NCI-H2107 (cell line): ENCODE measurements at places on chromosomes 1 and 21.

- no peak for DNase-seq
Observed at GRCh38 chr1:96989302-96989701, 267.7 kb downstream of the PTBP2 start.

DNA sequence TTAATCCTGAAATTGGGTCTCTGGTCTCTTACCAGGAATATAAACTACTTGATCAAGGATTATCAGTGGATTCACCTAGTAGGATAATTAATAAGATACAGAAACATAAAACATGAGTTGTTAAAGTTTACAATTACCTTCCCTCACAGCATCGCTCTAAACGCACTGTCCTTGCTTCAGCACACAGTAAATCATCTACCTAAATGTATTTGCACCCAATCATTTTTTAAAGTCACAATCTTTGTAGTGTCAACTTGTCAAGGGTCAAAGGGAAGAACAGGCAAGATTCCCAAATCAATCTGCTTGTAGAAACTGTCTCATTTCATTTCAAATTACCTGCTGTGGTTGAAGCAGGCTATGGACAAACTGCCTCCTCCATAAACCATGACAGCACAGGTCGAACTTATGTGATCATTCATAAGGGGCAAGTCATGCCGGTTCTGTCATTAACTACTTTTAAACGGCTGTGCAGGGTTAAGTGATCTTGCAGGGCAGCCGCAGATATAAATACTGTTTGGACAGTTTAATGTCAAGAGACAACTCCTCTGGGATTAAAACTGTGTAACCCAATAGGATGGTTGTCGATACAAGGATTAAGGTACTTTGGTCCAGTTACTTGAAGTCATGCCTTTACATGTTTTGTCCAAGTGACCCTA, 93.6 kb downstream of the ZNF281 start:
- DNase-seq, result no peak

- DNase-seq, result no peak
Observed at GRCh38 chr21:27487676-27488075, 520.8 kb upstream of the ADAMTS5 start.

DNA sequence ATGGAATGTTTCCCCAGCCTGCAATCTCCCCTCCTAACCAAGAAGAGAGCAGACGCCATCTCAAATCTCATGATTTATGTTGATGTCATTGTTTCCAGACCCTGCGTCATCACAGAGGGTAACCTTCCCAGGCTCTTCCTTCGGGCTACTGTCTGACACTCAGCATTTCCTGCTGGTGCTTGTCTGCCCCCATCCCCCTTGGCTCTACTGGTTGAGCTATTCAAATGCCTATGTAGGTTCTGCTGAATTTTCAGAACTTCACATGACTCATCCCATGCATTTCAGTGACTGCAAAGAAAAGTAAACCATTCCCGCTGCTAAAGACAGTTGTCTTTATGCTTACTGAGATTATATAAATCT, 24.8 kb upstream of the ITPKB start:
- DNase-seq, result no peak

DNA sequence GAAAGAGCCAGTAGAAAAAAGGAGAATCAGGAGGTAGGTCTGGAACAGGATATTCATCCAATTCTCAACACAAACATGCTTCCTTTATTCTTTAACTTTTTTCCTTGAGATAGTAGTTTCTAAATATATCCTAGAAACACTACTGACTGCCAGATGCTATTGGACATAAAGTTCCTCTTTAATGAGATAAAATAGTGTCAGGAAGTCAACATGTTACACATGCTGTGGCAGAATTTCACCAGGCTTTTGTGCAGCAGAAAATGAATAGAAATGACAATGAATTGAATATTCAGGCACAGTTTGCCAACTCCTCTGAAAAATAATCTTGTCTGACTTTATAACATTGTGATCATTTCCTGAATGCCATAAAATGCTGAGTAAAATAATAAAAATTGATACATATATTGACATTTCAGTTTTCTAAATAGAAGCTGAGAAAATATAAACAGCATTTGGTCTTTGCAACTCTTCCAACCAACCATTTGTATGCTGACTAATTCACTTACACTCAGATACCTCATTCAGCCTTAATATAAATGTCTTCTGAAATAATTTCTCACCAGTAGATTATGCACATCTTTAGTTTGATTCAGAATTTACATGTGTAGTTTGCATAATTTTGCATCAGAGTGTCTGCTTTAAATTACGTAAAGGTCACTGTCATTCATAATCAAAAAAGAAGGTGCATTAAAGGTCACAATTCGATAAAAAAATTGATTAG, 486.1 kb upstream of the ADGRL2 start:
- no peak for DNase-seq

GRCh38 chr1:145747398-145748247, 28.3 kb downstream of the CD160 start:
- DNase-seq, result no peak

- DNase-seq, result no peak
Observed at GRCh38 chr1:36658838-36659237, 176.1 kb upstream of the CSF3R start.

DNA sequence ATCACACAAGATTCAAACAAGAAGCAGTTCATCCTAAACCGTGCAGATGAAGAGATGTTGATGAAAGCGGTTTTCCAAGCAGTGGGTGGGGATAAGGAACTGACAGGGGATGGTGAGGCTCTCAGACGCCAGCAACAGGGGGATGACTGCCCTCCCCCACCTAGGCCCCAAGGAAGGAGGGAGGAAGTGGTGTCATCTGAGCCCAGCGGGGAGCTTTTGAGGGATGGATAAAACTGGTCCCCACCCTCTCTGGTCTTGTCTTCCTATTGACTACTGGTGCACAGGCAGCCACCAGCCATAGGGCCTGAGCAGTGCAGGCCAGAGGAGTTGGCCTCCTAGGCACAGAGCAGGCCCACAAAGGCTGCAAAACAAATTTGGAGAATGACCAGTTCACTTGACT, 175.5 kb downstream of the HUNK start:
- no peak for DNase-seq

DNA sequence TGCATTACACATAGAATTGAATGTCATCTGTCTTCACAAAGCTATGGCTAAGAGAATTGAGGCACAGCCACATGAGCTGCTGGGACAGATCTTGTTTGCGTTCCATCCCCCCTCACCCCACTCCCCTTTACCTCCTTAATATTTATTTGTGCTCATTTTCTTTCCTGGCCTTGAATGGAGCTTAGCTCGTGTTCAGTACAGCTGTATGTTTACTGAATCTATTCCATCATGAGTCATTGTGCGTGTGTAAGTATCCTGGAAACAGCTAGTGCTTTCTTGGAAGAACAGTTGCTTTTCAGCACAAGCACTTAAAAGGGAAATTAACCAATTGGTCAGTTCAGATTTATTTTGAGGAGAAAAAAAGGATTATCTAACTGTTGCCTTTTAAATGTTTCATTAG, 14.7 kb downstream of the PROX1 start:
- peak; percentile 83 for DNase-seq

DNA sequence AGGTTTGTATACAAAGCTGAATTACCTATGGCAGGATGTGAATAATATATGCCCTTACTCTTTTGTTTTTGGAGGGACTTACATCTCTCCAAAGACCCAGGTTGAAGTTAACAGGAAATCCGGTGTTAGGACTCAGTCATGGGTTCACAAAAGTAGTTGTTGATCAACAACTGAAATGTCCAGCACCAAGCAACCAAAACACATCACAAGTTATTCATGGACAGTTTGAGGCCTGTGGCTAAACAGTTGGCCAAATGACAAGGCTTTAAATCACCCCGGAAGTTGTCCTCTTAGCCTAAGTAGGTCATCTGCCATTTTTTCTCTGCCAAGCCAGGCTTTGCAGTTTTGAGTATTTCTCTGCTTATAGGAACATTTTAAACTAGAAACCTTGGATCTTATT, 89.9 kb downstream of the CD247 start:
- no peak for DNase-seq

DNA sequence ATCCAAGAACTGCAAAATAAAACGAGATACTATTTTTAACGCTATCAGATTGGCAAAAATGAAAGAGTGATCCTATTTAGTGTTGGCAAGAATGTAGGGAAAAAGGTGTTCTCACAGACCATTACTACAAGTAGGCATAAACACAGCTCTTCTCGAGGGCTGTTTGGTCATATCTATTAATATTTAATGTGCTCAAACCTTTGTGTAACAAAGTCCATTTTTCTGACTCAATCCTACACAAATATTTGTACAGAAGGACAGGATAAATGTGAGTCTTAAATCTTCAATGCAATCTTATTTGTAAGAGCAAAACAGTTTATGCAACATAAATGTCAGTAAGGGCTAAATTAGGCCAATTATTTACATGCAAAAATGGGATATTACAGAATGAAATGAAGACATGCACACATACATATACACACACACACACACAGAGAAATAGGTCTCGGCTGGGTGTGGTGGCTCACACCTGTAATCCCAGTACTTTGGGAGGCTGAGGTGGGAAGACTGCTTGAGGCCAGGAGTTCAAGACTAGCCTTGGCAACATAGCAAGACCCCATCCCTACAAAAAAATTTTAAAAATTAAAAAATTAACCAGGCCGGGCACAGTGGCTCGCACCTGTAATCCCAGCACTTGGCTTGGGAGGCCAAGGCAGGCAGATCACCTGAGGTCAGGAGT, 17.7 kb downstream of the DHCR24 start:
- no peak for DNase-seq

DNA sequence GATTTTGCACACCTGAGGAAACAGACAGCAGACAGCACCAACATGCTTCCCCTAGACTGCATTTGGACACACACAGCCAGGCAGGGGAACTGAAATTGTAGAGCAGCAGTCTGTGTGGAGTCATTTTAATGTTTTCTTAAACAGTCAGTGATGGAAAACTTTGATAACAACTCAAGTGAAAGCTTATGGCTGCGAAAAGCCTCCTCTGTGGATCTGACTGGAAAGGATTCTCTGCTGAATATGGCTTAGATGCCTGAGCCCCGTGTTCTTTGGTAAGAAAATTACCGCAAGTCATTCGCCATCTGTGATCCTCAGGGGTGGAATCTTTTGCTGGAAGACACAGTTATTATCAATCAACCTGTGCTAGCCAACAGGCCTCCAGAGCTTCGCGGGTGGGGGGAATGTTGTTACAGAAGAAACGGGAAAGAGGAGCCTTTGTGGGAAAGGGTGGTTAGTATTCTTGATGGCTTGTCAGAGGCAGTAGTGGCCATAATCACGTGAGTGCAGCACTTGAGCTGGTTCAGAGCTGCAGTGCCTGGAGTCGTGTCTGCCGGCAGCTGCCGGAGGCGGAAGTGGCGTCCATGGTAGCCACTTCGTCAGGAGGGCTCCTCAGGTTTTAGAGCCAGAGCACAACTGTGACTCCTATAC, 204.7 kb downstream of the ST6GALNAC3 start:
- DNase-seq, result no peak

DNA sequence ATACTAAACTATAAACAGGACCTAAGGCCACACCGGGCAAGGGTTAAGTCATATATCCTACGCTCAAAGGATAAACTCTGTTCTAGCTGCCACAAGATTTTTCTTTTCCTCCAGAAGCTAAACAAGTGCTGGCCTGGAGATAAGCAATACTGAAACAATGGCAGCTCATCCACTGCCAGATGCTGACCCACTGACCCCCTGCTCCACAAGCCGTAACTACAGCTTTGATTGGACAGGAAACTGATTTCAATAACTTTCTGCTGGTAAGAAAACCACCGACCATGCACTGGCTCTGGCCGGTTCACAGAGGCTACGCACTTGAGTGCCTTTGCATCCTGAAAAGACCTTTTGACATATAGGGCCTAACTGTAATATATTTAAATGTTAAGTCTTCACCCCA, 51.3 kb upstream of the PLA2G2C start:
- no peak for DNase-seq

- no peak for DNase-seq
Observed at GRCh38 chr1:5969168-5969567, 23.1 kb downstream of the NPHP4 start.

DNA sequence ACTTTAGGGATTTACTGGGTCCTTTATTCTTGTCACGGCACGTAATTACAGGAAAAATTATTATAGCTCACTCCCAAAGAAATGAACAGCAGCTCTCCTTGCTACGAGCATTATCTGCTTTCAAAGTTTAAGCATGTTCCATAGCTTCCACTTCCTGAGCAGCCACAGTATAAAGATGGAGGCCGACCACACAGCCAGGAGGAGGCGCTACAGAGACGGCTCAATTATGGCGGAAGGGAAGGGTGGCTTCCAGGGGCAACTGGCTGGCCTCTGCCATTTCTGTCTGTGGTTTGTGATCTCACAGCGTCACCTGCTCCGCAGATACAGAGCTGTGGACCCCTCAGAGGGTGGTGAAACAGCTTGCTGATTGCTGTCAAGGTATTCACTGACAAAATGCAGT, 212.3 kb upstream of the GREM2 start:
- no peak for DNase-seq

DNA sequence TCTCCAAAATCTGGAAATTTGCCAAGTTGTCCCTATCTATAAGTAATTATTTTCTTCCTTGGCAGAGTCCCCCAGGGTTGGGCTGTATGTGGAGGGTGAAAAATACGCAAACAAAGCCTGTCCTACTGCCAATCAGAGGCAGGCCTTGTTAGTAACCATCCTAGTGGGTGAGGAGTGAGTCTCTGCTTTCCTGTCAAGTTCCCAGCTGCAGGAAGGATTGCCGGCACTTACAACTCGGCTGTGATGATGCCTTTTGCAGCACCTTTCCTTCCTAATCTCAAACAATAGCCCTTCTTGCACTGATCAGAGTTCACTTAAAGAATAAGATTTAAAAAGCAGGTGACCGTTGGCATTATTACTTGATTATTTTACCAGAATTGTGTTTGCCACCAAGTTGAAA, 31.3 kb upstream of the FGGY start:
- no peak for DNase-seq

GRCh38 chr1:69943030-69943429, 262.3 kb downstream of the LRRC40 start:
- no peak for DNase-seq

GRCh38 chr21:26491663-26492062, 81.4 kb downstream of the CYYR1 start:
- no peak for DNase-seq

DNA sequence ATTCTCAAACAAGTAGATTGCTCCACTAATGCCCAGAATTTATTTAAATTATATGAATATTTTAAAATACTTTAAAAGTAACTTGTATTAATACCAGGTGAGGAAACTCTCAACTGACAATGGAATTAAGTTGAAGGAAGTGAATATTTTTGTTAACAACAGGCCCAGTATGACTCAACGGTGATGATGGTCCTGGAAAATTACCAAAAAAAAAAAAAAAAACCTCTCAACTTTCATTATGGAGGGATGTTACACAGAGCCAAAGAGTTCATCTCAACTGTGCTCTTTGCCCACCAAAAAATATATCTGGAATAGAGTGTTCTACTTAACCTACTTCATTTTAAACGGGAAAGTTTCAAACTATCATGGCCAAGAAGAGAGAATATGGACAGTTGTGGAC, 28.3 kb downstream of the CFH start:
- DNase-seq, result no peak

GRCh38 chr1:65431111-65431705, 10.7 kb downstream of the LEPR start:
- peak; percentile 12 for DNase-seq

- no peak for DNase-seq
Observed at GRCh38 chr1:190250368-190250767, 227.3 kb downstream of the BRINP3 start.

DNA sequence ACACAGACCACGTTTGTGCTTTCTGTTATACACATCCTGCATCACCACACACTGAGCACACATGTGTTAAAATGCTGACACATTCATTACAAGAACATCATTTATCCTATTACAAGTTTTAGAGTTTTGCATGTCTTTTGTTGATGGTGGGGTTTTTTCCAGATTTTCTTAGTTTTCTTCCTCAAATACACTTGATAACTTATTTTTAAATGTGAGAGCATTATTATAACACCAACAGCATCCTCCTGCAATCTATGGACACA, 67.3 kb downstream of the TGFBR3 start:
- no peak for DNase-seq

- DNase-seq, result no peak
Observed at GRCh38 chr1:212203630-212204029, 81.6 kb upstream of the PPP2R5A start.
